Activated gamma-delta T cell treated with Interleukin-2 at 50 U/mL for 16 hours (primary cell): ENCODE measurements at places on chromosomes 13 and 19.

DNA sequence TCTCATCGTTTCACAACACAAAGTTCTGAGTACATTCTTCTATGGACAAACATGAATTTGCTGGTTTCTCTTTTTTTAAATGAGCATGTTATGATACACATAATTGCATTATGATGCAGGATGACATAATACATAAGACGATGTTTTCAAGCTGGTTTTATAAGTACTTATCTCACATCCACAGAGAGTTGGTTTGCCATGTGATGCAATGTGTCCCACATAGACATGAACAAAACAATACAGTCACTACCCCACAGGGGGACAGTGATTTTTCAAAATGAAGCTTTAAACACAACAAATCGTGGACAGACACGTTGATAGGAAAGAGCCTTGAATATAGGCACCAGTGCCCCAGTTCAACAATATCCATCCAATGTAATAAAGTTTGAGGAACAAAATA, 447.1 kb downstream of the KLF12 start:
- no peak for DNase-seq

- no peak for DNase-seq
Measured at GRCh38 chr13:34044660-34045080, 226.7 kb downstream of the RFC3 start.

- no peak for DNase-seq
Measured at GRCh38 chr13:28041501-28041900, 53.0 kb upstream of the URAD start.

DNA sequence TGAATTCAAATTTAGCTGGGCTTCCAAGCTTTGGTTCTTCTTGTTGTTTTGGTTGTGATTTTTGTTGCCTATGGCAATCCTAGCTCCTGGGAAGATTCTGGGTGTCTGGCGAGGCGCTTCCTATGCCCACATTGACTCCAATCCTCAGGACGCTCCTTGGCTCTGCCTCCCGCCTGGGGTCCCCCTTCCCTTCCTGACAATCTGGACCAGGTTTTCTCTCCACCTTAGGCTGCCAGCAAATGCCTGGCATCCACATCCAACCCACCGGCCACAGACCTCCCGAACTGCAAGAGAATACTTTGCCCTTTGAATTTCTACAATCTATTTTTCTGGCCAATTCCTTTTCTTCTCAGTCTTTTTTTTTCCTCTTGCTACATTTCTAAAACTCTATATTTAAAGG, 186.9 kb upstream of the UBL3 start:
- no peak for DNase-seq

DNA sequence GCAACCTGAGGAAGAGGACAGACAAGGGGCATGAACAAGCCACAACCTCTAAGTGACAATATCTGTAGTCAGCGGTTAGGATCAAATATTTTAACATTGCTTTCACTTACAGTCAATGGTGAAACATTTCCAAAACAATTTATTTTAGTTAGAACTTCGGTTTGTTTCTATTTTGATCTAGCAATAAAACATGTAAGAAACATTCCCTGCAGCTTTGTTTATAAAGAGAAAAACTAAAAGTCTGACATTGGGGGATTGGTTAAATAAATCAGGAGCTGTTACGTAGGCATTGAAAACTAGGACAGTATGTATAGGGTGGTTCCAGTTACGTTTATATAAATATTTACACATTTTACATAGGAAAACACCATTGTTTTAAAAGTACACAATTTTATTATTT, 3.4 kb downstream of the URI1 start:
- DNase-seq: no peak

DNA sequence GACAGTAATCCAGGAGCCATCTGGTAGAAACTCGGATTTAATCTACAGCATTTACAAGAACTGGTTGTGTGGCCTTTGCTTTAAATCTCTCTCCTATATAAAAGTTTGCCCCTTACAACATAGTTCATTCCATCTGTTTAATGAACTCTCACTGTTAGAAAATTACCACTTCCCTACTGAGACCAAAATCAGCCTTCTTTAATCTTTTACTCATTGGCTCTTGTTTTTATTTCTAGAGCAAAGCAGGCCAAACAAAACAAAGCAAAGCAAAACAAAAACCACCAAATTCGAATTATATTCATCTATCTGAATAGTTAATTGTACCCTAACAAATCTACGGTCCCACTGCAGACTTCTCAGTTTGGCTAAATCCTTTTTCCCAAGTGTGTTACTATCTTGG, 127.0 kb downstream of the UGGT2 start:
- no peak for DNase-seq

DNA sequence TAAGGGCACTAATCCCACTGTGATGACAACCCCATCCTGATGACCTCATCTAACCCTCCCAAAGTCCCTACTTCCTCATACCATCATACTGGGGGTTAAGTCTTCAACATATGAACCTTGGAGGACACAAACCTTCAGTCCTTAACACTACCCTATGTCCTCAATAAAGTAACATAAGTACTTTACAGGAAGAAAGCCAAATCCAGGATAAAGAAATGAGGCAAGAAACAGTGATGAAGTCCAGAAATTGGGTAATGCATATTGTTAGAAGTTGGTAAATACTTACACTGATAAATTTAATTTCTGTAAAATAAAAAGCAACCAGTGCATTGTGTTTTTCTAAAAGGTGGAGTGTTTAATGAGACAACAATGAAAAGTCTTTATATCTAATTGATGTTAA, 284.8 kb upstream of the SOX21 start:
- no peak for DNase-seq

DNA sequence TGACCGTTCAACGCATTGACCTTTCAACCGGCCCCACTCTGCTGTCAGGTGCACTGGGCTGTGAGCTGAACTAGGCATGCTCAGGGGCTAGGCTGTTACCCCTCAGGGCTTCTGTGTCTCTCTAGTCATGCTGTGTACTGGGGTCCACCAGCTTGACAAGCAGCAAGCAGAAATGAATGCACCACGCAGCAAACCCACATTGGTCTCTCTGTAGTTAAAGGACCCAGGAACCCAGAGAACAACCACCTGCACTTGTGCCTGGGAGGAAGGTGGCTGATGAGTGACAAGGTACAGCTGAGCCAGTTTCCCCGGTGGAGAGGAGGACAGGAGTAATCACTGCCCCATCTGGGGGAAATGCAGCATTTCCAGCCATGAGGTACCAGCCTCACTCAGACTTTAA, 159.9 kb downstream of the USP12 start:
- DNase-seq: no peak

GRCh38 chr19:11377237-11377636, 2.8 kb downstream of the SWSAP1 start:
- DNase-seq: no peak

- DNase-seq: no peak
Measured at GRCh38 chr13:28794396-28794795, 25.7 kb upstream of the MTUS2 start.

DNA sequence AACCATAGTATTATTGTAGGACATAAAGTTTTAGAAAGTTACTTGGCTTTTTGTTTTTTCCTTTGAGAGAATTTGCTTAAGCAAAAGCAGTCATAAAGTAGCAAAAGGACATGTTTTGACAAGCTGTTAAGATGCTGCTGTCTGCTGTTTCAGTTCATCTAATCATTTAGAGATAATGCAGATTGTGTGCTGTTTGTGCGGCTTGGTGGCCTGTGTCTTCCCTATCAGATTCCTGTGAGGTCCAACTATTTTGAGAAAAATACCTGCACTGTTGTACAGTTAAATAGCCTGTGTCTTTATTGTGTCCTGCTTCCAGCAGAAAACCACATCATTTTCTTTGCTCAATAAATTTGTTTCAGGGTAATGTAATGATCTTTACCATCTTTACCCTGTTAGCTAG, 20.0 kb downstream of the UCHL3 start:
- DNase-seq: no peak

- no peak for DNase-seq
Measured at GRCh38 chr13:46178143-46178542, 3.8 kb downstream of the LCP1 start.

DNA sequence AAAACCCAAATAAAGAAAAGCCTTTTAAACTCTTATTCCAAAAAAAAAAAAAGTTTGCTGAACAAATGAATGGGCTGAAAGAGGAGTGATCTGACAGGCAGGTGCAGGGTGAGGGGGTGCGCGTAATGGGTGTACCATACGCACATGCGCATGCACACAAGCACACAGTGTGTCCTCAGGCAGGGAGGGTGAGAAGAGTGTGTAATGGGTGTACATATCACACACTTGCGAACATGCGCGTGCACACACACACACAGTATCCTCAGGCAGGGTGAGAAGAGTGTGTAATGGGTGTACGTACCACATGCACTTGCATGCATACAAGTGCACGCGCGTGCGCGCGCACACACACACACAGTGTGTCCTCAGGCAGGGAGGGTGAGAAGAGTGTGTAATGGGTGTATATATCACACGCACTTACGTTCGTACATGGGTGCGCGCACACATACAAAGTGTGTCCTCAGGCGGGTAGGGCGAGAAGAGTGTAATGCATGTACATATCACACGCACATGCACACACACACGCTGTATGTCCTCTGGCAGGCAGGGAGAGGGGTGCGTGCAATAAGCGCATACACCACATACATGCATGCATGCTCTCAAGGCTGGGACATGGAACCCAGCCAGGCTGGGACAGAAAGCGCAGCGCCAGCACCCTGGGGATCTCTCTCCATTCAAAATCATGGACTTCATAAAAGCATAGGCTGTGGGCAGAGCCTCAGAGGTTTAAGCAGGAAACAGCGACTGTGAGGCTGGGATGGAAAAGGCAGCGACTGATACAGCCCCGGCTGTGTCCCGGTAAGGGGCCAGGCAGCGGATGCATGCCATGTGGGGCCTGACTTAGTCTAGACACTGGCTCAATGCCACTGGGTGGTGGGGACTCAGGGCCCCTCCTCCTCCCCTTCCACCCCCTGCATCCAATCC, 70.4 kb downstream of the CEBPG start:
- no peak for DNase-seq

DNA sequence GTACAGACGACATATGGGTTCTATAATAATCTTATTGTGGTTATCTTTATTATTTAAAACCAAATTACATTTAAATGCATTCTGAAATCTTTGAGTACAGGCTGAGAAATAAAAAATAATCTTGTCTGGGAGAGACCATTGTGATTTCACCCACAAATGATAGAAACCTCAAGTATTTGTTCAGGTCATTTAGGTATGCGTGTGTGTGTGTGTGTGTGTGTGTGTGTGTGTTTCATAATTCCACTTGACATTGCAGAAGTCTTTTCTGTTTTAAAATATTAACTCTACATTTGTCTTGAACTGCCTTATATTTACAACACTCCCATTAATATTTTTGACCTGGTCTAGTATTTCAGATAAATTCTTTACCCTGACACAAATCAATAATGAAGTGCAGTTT, 126.9 kb downstream of the SPRY2 start:
- no peak for DNase-seq

GRCh38 chr19:16161840-16162239, 11.5 kb downstream of the CIB3 start:
- DNase-seq: no peak

DNA sequence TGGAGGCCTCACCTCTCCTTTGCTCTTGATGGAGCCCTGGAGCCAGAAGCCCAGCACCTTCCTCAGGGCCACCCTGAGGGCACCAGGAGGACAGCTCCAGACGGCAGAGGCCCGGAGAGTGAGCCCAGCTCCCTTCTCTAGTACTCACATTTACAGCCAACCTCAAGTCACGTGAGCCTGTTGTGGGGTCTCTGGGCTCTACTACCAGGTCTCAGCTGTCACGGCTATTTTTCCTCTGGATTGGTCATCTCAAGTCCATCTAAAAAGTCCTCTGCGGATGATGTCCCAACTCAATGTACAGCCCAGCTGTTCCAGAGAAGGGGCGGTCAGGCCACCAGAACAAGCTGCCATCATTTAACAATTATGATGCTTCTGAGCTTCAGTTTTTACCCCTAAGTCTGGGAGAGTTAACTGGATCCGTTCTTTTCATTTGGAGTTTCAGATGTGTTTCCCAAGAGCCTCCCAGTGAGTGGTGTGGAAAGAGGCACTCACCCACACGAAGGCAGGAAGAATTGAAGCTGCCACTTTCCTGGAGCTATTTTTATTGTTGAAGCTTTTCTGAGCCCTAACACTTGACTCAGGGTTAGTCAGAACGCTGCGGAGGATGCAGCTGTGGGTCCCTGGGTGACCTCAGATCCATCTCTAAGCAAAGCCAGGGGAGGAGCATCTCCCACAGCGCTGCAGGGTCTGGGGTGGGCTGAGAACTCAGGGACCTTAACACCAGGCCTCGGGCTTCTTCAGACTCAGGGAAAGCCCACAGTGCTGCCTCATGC, 143.5 kb upstream of the UBL3 start:
- DNase-seq: no peak

DNA sequence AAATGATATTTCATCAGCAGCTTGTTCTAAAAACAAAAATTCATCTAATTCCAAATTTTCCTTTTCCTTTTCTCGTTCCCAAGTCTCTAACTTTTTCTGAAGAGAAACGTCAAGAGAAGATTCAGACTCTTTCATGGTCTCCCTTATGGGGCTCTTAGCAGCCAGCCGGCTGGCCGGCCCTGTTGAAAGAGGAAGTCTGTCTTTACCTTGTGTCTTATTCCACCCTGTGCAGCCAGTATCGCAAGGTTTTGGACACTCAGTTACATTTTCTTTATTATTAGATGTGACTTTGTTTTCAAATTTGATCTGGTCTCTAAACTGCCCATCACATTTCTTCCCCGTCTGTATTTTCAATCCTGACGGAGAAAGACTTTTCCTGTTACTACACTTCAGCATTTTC, 142.3 kb downstream of the RNF17 start:
- DNase-seq: no peak

DNA sequence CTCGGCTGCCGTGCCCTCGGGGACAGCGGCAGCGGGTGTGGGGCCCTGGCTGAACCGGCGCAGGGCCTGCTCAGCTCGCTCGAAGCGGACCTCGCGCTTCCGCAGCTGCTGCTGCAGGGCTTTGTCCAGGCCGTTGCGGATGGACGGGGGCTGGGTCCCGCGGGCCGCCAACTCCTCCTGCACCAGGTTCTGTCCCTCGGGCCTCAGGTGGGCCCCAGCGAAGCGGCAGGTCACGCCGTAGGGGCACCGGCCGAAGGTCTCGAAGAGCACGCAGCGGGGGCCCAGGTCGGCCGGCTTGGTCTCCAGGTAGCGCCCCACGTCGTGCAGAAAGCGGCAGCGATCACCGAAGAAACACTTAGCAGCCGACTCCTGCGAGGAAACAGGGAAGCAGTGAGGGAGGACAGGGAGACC, 1.6 kb downstream of the DUS3L start:
- no peak for DNase-seq

DNA sequence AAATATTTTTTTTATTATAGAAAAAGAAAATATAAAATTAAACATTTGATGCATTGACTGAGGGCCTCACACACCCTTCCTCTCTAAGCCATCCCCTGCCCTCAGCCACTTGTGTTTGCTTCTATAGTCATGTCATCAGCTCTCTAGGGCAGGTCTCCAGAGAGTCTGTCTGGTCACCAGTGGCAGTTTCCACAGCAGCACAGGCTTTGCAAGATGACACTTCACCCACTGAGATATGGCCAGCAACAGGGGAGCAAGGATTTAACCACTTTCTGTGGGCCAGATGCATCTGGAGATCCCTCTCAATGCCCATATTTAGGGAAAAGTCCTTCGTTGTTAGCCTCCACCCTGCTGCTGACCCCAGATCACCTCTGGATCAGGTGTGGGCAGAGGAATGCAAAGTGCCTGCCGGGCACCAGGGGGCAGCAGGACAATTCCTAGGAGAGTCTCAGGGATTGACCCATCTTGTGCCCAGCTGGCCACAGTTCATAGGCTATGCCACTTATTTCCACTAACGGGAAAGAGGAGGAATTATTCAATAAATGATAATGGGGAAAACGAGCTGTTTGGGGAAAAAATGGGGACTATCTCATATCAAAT, 4.8 kb downstream of the ABCC4 start:
- DNase-seq: peak; percentile 10

GRCh38 chr13:50171590-50172282, 156.5 kb downstream of the KCNRG start:
- DNase-seq: no peak

- peak; percentile 14 for DNase-seq
Measured at GRCh38 chr19:28632371-28633080, 580.4 kb downstream of the UQCRFS1 start.
